ENCODE measurements at places on chromosomes 11 and 22.

DNA sequence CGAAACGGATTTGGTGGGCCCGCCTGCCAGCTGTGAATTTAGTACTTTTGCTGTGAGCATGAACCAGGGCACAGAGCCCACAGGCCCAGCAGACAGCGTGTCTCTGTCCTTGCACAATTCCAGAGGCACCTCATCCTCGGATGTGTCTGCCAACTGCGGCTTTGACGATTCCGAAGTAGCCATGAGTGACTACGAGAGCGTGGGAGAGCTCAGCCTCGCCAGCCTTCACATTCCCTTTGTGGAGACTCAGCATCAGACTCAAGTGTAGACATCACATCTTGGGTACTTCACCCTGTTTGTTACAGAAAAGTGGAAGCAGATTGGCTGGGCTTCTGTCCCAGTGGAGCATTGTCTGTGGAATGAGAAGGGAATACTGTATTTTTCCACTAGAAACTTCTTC is 78.6 kb upstream of the MTNR1B start:
- DNase-seq: no peak

DNA sequence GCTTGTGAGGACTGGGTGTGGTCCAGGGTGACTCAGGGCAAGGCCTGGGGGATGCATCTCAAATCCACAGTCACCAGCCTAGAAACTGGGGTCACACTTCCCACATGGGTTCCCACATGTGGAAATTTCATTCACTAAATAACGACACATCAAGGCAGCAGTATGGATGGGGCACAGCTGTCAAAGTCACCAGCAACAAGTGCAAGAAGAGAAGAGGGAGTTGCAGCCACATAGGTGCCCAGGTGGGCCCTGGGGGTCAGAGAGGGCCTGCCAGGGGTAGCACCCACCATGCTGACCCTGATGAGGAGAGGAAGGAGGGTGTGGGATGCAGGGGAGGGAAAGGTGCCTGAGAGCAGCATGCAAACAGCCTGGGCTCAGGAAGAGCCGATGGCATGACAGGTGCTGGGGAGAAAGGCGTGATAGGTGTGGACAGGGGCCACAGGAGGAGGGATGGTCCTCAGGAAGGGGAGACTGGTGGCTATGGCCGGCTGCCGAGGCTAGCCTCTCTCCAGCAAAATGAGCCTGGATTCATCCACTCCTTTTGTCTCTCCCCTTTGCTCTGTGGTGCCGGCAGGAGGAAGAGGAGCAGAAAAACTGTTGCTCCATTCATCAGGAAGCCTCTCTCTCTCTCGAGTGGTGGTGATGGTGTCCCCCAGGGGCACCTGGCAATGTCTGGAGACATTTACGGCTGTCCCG is 22.3 kb downstream of the DGCR6L start:
- no peak for DNase-seq

DNA sequence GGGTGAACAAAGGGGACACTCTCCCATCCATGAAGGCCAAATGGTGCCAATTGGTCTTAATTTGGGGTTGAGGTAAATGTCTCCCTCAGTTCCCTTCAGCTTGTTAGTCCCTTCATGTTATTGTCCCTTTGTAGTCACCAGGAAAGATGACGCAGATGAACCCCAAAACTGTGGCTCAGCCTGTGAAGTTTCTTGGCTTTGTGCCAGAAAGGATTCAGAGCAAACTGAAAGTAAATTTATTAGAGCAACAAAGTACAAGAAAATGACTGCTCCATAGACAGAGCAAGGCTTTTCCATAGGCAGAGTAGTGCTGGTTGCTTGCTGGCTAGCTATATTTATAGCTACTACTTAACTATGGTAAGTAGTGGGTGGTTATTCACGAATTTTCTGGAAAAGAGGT is 16.7 kb downstream of the OR4C3 start:
- DNase-seq: no peak

DNA sequence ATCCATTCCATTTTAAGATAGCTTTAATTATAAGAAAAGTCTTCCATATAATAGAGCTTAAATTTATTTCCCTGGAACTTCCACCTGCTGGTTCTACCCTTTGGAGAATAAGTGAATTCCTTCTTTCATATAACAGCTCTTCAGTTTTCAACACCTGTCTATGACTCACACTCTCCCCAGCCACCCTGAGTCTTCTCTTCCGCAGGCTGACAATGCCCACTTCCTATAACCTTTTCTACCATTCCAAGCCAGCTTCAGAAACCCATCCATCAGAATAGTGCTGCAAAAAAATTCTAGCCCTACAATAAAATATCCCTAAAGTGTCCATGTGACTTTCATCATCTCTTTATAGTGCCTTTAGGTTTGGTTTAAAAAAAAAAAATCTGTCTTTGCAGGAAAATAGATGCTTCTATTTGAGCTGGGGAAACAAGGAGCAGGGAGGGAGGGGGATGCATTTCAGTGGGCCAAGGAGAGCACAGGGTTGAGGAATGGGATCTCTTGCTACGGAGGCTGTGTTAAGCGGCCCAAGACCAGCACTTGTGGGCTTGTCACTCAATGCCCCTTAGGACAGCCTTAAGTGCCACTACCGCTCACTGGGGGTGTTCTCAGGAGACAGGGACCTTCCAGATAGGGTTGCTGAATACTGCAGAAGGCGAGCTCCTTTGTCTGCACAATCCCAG is 178.6 kb downstream of the DSCAML1 start:
- no peak for DNase-seq

GRCh38 chr11:82315093-82315492 is 418.6 kb downstream of the FAM181B start:
- DNase-seq: peak; percentile 67

- DNase-seq: no peak
Measured at GRCh38 chr22:39237318-39238100, 7.3 kb downstream of the PDGFB start.

DNA sequence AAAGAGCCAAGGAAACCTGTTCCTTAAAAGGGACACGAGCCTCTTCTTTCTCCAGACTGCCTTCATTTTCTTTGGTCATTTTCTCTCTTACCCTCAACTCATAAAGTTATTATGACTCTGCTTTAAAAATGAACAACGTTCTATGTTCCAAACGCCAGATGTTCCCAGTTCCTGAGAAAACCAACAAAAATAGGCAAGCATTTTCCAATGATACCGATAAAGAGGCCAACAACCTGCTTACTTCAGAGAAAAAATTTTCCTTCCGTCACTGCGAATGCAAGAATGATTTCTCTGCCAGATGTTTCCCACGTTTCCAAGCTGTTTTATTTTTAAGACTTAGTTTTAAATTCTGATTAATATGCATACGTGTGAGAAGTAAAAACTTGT is 315 bp upstream of the TRPC6 start:
- DNase-seq: no peak

- DNase-seq: no peak
Measured at GRCh38 chr11:7872890-7873289, 58.2 kb downstream of the OR10A6 start.

DNA sequence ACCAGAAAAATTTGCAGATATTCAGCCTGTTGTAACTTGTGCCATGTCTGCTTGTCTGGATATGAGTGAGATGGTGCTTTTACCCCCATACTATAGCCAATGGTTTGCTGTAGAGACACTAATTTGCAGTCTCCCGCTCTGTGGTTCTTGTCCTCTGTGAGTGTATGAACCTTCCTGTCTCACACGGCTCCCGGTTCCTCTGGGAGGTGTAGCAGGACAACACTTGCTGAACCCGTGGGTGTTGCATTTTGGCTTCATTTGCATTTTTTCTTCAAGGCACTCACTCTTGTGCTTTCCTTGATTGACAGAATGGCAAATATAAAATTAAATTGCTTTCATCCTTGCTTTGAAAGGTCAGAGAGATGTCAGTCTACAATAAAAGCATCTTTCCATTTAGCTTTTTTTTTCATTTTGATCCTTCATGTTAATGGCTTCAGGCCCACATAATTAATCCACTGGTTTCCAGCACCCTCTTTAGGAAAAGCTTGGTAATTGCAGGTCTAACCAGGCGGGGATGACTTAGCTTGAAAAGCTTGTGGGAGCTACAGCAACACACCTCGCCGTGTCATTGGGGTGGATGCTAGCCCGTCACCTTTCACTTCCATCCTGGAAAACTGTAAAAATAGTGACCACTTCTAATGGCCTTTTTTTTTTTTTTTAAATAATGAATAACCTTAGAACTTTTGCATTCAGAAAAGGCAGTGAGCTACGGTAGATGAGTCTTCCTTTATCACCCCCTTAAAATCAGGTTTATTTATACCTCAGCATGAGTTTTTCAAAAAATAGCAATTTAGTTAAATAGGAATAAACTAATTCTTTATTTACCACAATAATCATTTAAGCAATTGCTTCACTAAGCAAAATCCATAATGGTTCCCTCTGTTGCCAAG is 27.4 kb upstream of the ST14 start:
- DNase-seq: peak; percentile 67

GRCh38 chr22:50025993-50026392 is 13.4 kb upstream of the IL17REL start:
- no peak for DNase-seq

- no peak for DNase-seq
Measured at GRCh38 chr22:50034126-50035081, 21.8 kb upstream of the IL17REL start.

DNA sequence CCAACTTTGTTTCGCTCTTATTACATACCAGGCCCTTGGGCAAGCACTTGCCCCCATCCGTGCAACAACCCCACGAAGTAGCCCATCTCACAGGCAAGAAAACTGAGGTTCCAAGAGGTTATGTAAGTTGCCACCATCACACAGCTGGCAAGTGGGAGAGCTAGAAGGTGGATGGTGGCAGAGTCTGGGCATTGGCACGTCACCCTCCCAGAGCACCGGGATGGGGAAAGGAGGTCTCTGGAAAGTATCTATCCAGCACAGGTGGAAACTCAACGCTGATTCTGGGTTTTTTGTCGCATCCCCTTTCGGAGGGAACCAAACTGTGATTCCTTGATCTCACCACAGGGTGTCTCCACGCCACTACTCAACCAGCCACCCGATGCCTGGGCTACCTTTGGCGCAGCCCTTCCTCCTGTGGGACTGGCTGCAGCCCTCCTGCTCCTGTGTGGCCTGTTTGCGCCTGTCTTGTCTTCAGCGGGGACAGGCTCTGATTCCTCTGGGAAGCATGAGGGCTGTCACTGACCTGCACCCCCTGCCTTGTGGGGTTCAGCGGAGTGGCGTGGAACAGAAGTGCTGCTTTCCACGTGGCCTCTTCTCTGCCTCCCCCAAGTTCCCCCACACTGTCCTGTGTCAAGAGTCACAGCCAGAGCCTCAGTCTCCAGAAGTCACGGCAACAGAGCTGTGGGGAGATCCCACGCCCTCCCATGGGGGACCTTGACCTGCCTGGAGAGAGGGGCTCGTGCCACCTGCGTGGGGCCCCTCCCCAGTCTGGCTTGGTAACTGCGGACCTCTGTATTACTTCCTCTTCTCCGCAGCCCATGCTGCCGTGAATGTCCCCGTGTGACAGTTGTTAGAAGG is 34.4 kb upstream of the TRIM29 start:
- DNase-seq: peak; percentile 86

DNA sequence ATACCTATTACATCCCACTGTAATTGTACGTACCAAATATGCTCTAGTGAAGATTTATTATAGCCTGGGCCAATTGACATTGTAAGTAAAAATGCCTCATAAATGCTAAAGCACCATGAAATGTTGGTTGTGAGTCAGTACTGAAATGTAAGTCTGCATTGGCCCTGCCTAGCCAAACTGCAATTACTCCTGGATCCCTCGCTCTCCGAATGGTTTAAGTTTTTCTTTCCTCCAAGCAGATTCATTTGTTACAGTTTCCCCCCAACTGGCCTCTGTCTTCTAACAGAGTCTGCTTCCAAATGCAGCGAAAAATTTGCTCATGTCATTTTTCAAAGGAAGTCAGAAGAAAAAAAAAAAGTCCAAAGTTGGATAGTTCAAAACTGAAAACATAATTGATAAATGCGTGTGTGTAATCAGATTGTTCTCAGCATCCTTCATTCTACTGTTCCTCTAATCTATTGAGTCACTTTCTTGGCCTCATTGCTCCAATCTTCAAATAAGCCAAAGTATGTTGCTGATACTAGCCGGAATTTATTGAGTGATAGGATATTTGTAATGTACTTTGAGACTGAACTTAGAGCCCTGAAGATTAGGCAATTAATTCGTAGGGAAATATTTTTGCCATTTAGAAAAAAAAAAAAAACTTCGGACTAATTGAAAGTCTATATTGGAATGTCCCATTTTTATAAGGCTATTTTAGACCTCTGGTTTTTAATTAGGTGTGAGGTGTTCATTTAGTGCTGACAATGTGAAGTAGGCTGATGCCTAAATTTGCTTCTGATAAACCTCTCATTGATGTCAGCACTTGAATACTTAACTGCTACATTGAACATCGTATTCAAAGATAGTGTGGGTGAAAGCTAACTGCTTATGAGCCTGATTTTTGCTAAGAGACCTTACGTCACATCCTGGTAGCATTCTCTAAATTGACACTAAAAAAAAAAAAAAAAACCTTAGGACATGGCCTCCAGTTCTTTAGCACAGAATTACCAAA is 93.4 kb downstream of the WT1 start:
- DNase-seq: no peak

- DNase-seq: no peak
Measured at GRCh38 chr11:5043380-5043779, 2.9 kb upstream of the OR52J3 start.

GRCh38 chr11:108825381-108825780 is 160.5 kb downstream of the DDX10 start:
- no peak for DNase-seq

DNA sequence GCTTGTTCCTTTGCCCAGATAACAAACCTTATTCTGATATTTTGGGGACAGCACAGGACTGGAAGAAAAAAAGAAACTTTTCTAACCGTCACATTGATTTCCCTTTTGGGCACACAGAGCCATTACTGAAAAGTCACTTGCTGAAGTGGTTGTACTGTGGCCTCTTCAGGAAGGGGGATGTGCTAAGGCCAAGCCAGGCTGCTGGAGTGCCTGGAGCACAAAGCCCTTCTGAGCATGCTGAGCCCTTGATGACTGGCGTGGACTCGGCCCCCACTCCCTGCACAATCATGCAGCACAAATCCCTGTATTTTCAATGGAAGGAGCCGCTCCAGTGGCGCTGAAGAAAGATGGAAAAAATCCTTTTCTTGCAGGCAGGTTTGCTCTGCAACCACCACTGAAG is 164.2 kb downstream of the NTM start:
- no peak for DNase-seq

- no peak for DNase-seq
Measured at GRCh38 chr11:3030289-3031070, 26.7 kb downstream of the CARS1 start.

DNA sequence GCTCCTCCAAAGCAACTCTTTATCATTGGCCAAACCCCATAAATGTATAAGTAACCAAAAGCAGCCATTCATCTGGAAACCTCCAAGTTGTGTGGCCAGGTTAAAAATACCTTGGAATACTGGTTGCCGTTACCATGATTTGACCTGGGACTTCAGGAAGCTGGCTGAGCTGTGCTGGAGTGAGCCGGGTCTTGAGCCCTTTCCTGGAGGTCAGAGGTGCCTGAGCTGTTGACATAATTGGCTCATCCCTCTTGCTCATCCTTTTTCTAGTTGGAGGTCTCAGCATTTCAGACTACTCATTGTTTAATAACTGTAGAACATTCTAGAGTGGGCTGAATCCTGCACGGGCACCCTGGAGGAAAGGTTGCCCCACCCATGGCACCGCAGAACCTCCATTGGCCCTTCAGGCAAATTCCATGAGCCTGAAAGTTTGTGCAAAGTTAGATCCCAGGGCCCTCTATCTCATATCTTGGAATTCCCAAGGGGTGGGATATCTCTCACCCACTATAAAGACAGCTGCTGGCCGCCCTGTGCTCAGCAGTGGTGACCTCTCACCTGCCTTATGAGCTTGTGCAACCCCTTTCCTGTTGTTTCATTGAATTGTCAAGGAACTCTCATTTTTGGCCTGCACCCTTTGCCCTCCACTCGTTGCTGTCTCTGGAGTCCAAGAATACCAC is 77.0 kb downstream of the C22orf31 start:
- DNase-seq: no peak

- no peak for DNase-seq
Measured at GRCh38 chr11:46642627-46643335, 25.4 kb downstream of the ATG13 start.

Data from H9 (cell line).